RPMI7951 (cell line): ENCODE measurements at places on chromosomes 7 and 10.

- no peak for DNase-seq
These were observed 9.7 kb upstream of the GDF10 start for GRCh38 chr10:47290338-47290737.

DNA sequence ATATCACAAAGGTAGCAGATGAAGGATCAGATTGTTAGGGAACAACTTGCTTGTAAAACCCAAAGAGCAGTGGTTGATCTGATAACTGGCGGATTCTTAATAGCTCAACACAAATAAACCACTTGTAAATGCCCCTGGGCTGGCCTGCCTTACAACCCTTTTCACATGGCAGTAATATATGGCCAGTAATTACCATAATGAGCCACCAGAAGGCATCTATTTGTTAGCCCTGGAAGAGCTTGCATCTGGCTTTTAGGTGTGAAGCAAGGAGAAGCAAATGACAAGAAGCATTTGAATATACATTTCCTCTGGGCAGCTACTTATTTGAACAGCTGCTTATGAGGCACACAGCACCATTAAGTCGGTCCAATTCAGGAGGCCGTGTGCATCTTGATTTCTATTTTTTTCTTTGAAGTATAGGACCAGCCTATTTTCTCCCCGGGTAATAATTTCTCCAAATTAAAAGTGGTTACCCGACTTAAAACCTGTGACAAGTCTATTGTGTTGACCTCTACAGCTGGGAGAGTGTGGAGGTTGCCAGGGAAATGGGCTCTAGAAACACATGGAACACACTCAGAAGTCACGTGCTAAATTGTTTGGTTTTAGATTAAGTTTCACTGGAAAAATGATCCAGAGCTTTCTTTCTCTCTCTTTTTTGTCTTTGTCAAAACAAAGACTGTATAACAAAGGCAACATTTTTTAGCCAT is 113.4 kb downstream of the SEM1 start:
- DNase-seq = peak; percentile 3

GRCh38 chr7:30837581-30837980 is 66.4 kb downstream of the MINDY4 start:
- no peak for DNase-seq

- peak; percentile 63 for DNase-seq
These were observed 8.8 kb downstream of the ADAMTS14 start for GRCh38 chr10:70680899-70681730.

DNA sequence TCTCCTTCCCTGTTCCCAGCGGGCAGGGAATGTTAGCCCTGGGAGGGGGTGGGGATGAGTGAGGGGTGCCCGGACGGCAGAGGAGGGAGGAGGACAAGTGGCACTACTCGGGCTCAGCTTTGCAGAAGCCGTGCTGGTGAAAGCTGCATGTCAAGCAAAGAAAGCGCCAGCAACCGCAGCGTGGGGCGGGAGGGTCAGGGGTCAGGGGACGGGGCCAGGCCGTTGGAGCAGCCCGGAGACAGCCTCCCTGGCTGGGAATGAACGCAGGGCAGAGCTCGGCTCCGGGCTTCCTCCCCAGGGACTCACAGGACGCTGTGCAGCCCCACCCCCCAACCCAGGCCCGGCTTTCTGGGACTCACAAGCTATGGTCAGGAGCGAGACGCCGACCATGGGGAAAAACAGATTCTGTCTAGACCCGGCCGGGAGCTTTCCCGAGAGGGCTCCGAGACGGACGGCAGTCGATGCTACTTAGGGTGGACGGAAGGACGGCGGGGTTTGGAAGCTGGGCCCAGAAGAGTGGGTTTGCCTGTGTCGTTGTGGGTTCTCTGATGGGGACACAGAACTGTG is 113.4 kb downstream of the VIPR2 start:
- no peak for DNase-seq

GRCh38 chr7:114468844-114469243 is 54.2 kb downstream of the FOXP2 start:
- DNase-seq = no peak

- no peak for DNase-seq
These were observed 31.7 kb downstream of the ITIH2 start for GRCh38 chr10:7734821-7735220.

DNA sequence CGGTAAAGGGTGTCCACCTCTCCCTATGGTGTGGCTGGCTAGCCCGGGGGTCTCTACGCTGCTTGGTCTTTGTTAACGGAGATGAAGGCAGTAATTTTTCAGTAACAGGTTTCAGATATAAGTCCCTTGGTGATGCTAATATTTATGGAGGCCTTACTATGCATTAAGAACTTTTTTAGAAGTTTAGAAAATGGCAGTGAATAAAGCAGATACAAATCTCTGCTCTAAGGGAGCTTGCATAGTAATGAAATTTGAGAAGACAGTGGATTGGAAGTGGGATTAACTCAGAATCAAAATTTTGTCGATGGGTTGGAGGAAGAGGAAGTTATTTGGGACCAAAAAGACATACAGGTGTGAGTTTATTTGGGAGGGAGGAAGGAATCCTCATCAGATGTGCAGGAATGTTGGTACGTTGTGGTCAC is 445 bp downstream of the SSBP1 start:
- no peak for DNase-seq

GRCh38 chr7:14430926-14431325 is 441.5 kb upstream of the ETV1 start:
- no peak for DNase-seq

GRCh38 chr7:126723966-126724544 is 528.7 kb downstream of the GRM8 start:
- DNase-seq = no peak

DNA sequence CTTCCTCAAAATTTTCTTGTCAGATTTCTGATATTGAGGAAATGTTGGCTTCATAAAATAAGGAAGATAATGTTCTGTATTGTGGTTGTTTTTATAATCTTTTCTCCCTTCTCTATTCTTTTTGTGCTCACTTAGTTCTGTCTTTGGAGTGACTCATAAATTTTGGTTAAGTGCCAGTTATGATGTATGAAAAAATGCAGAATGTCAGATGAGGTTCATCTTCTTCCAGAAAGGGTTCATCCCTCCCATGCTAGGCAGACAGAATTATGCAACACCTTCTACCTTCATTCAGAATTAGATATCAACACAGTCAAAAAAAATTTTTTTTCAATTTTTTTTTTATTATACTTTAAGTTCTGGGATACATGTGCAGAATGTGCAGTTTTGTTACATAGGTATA is 36.6 kb upstream of the CYP2C19 start:
- peak; percentile 1 for DNase-seq

DNA sequence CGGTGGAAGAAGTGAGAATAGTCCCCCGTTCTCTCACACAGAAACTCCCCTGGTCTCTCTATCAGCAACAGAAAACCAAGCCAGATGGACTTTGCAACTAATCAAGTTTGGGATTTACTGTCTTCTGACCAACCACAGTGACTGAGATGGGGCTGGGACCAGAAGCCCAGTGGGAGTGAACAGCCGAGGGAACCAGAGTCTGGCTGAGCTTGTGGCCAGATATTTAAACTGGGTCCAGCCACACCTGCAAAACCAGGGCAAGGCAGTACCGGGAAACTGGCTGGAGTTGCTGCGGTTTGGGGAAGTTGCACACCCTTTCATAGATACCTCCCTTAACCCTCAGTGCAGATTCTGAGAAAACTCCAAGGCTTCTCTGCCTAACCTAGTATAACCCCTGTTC is 6.0 kb downstream of the GSTK1 start:
- no peak for DNase-seq

- DNase-seq = no peak
These were observed 51.8 kb downstream of the RASGEF1A start for GRCh38 chr10:43214956-43215561.
